CD4-positive, CD25-positive, alpha-beta regulatory T cell (primary cell): ENCODE measurements at places on chromosomes 1 and 21.

- H3K4me1 ChIP-seq: no peaks in the 10 kb centered on the region
- H3K27me3 ChIP-seq: peaks cover 3% of the 10 kb centered on the region
- no peak for DNase-seq
- no peak overlapping the region for H3K4me3 ChIP-seq
Measured at GRCh38 chr1:166197141-166197540, 30.3 kb upstream of the FAM78B start.

- no peaks in the 10 kb centered on the region for H3K4me1 ChIP-seq
- DNase-seq: no peak
- H3K27ac ChIP-seq: no peak overlapping the region
- no peak overlapping the region for H3K4me3 ChIP-seq
- H3K27me3 ChIP-seq: peaks cover 2% of the 10 kb centered on the region
- H3K36me3 ChIP-seq: no peaks in the 10 kb centered on the region
Measured at GRCh38 chr1:94095744-94096469, 25.0 kb downstream of the ABCA4 start.

DNA sequence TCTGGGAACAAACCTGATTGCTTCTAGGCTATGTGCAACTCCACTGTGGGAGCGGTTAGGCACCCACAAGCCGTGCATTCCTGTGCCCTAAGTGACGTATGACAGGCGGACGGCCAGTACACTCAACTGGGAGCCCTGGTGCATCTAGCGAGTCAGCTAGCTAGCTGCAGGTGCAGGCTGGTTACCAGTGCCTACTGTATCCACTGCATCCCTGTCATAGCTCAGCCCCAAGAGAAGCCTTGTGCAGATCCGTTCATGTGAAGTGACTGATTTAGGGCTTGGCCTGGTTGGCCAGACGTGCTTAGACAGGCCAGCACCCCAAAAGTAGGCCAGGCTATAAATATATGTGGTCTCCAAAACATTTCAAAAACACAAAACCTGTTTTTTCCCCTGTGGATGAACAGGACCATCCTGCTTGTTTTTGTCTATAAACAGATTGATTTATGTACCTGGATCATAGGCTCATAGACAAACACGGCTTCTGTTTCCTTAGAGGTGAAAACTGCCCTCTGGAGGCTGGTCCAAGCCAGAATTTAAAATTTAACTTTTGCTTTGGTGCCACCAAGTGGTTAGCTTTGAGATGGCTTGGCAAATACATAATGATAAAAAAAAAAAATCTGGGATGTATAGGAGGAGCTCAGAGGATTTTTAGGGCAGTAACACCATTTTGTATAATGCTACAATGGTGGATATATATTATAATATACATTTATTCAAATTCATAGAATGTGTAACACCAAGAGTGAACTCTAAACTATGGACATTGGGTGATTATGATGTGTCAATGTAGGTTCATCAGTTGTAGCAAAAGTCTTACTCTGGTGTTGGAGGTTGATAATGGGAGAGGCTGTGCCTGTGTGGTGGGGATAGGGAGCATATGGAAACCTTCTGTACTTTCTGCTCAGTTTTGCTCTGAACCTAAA, 68.5 kb downstream of the GIPC2 start:
- no peaks in the 10 kb centered on the region for H3K4me1 ChIP-seq
- no peaks in the 10 kb centered on the region for H3K36me3 ChIP-seq
- no peak overlapping the region for H3K4me3 ChIP-seq
- DNase-seq: peak; percentile 66

GRCh38 chr1:183318433-183318832, 99.7 kb downstream of the NMNAT2 start:
- H3K27me3 ChIP-seq: no peaks in the 10 kb centered on the region
- no peak for DNase-seq
- H3K4me3 ChIP-seq: no peak overlapping the region
- no peaks in the 10 kb centered on the region for H3K36me3 ChIP-seq

GRCh38 chr1:17588048-17588871, 48.8 kb downstream of the ARHGEF10L start:
- no peak for DNase-seq
- H3K4me1 ChIP-seq: no peaks in the 10 kb centered on the region
- no peaks in the 10 kb centered on the region for H3K36me3 ChIP-seq
- H3K27ac ChIP-seq: no peak overlapping the region
- H3K27me3 ChIP-seq: no peaks in the 10 kb centered on the region
- H3K4me3 ChIP-seq: no peak overlapping the region

DNA sequence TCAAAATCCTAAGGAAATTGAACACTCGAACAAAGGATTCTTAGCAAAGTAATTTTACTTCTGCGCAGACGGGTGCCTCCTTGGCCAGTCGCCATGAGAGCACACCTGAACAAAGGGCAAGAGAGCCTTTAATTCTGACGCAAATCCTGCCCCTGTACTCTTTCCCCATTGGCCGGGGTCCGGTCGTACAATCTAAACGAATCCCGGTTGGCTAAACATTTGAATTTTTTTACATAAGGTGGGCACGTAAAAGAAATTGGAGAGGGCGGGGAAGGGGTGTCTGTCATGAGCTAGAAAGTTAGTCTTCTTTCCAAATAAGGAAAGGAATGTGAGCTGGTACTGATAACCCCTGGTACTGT, 8.2 kb upstream of the IL22RA1 start:
- H3K27ac ChIP-seq: no peak overlapping the region
- peaks cover 10% of the 10 kb centered on the region for H3K4me1 ChIP-seq
- peaks cover 9% of the 10 kb centered on the region for H3K27me3 ChIP-seq
- DNase-seq: no peak
- H3K4me3 ChIP-seq: no peak overlapping the region

DNA sequence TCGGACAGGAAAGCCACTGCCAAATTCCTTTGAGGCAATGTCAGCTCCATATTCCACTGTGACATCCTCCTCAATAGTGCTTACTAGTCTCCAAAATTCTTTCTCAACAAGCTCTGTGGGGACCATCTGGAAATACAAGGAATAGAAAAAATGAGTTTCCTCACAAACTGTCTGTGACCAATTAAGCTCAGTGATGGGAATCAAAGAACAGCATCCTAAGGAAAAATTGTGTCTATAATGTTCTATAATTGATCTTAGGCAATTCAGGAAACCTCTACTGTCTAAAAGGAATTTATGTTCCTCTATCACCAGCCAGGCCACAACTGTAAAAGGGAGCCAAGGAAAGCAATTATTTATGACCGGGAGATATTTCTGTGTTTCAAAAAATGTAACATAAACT, 46.1 kb upstream of the SYT2 start:
- DNase-seq: no peak
- H3K4me3 ChIP-seq: no peak overlapping the region
- no peak overlapping the region for H3K27ac ChIP-seq

DNA sequence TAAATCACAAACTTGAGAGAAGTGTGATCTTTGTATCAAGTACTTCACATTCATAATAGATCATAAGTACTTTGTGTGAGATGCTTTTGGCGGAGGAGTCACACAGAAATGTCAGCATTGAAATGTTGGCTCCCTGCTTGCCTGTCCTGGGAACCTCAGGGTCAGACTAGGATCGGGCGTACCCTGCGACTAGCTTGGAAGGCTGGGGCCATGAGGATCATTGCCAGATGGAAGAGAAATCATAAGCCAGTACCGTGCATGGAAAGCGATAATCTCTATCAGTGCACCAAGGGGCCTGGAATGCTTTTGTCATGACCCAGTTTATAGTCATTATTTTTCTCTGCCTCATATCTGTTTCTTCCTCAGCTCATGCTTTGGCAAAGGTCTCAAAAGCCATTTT, 35.5 kb downstream of the MTR start:
- H3K27ac ChIP-seq: no peak overlapping the region
- no peak for DNase-seq
- H3K36me3 ChIP-seq: peaks cover 90% of the 10 kb centered on the region
- H3K4me3 ChIP-seq: no peak overlapping the region

DNA sequence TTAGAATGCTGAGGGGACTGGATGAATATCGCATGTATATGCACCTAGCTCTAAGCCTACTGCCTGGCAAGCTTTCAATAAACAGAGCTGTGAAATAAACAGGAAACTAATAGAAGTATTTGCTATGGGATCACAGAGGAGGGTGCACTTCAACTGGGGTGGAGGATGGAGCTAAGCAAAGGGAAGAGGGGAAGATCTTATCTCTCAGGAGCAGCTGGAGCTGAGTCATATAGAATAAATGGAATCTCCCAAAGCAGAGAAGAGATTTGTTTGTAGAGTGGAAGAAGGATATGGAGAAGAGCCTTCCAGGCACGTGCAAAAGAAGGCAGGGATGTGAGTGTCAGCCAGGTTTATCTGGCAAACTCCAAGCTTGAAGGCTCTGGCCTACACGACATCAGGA, 17.0 kb upstream of the KCNA10 start:
- no peaks in the 10 kb centered on the region for H3K27me3 ChIP-seq
- H3K4me1 ChIP-seq: no peaks in the 10 kb centered on the region
- H3K4me3 ChIP-seq: no peak overlapping the region

- no peaks in the 10 kb centered on the region for H3K4me1 ChIP-seq
- no peak for DNase-seq
- H3K4me3 ChIP-seq: no peak overlapping the region
- no peak overlapping the region for H3K27ac ChIP-seq
- H3K27me3 ChIP-seq: no peaks in the 10 kb centered on the region
- H3K36me3 ChIP-seq: no peaks in the 10 kb centered on the region
Measured at GRCh38 chr1:94719926-94720793, 100.0 kb upstream of the SLC44A3 start.

GRCh38 chr1:226560243-226560642, 11.7 kb downstream of the STUM start:
- no peak for DNase-seq
- H3K36me3 ChIP-seq: no peaks in the 10 kb centered on the region
- H3K27me3 ChIP-seq: peaks cover 19% of the 10 kb centered on the region
- H3K4me1 ChIP-seq: no peaks in the 10 kb centered on the region

GRCh38 chr1:117820694-117821381, 108.6 kb downstream of the GDAP2 start:
- H3K27ac ChIP-seq: no peak overlapping the region
- H3K4me3 ChIP-seq: no peak overlapping the region
- no peaks in the 10 kb centered on the region for H3K4me1 ChIP-seq
- H3K27me3 ChIP-seq: peaks cover 5% of the 10 kb centered on the region

- peaks cover 6% of the 10 kb centered on the region for H3K27me3 ChIP-seq
- H3K4me3 ChIP-seq: no peak overlapping the region
- DNase-seq: no peak
- H3K36me3 ChIP-seq: no peaks in the 10 kb centered on the region
- no peaks in the 10 kb centered on the region for H3K4me1 ChIP-seq
Measured at GRCh38 chr1:152182431-152182830, 23.4 kb upstream of the RPTN start.

GRCh38 chr1:58398714-58399113, 147.8 kb downstream of the OMA1 start:
- no peaks in the 10 kb centered on the region for H3K36me3 ChIP-seq
- no peak for DNase-seq
- H3K27me3 ChIP-seq: no peaks in the 10 kb centered on the region
- H3K4me3 ChIP-seq: no peak overlapping the region
- H3K27ac ChIP-seq: no peak overlapping the region

DNA sequence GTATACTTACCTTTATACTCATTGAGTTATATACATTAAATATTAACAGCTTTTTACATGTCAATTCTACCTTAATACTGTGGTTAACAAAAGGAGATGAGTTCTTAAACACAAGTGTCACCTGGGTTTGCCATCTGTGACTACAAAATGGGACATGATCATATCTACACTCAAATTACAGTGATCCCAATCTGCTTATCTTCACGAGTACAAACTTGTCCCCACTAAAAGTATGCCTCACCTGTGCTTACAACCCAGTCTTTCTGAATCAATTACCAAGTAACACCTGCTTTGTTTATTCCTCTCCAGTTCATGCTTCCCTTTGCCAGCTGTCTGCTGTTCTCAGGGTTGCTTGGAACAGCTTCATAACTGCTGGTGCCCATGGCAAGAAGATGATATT, 8.8 kb downstream of the CD1E start:
- H3K27me3 ChIP-seq: peaks cover 2% of the 10 kb centered on the region
- no peak overlapping the region for H3K4me3 ChIP-seq
- no peaks in the 10 kb centered on the region for H3K36me3 ChIP-seq
- no peaks in the 10 kb centered on the region for H3K4me1 ChIP-seq
- DNase-seq: no peak

DNA sequence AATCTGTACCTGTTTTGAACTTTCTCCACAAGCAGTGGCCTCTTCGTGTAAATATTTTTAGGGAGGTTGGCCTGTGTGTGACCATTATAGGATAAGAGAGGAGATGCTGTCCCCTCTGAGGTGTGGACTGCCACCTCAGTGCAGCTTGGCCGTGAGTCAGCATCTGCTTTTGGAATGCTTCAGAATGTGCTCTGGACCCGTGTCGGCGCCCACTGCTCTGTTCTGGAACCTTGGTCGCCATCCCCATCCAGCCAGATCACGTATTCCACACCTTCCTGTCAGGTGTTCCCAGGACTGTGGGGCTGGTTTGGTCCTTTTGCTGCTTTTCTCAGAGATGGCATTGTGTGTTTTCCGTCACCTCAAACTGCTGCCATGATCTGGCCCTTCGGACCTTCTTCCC, 5.5 kb downstream of the UCK2 start:
- H3K4me1 ChIP-seq: peaks cover 14% of the 10 kb centered on the region
- DNase-seq: no peak
- no peaks in the 10 kb centered on the region for H3K36me3 ChIP-seq
- H3K27me3 ChIP-seq: no peaks in the 10 kb centered on the region
- H3K4me3 ChIP-seq: no peak overlapping the region
- H3K27ac ChIP-seq: no peak overlapping the region

- no peak overlapping the region for H3K27ac ChIP-seq
- H3K4me1 ChIP-seq: peaks cover under 1% of the 10 kb centered on the region
- H3K27me3 ChIP-seq: peaks cover 12% of the 10 kb centered on the region
- no peak overlapping the region for H3K4me3 ChIP-seq
Measured at GRCh38 chr1:232635778-232636356, 5.9 kb upstream of the SIPA1L2 start.

- H3K4me3 ChIP-seq: no peak overlapping the region
- H3K4me1 ChIP-seq: no peaks in the 10 kb centered on the region
- H3K36me3 ChIP-seq: no peaks in the 10 kb centered on the region
- no peaks in the 10 kb centered on the region for H3K27me3 ChIP-seq
Measured at GRCh38 chr1:234093741-234094140, 189.3 kb downstream of the SLC35F3 start.

- H3K27ac ChIP-seq: no peak overlapping the region
- no peak for DNase-seq
- no peaks in the 10 kb centered on the region for H3K36me3 ChIP-seq
- no peak overlapping the region for H3K4me3 ChIP-seq
- no peaks in the 10 kb centered on the region for H3K27me3 ChIP-seq
Measured at GRCh38 chr21:36461277-36461917, 18.5 kb downstream of the CLDN14 start.

GRCh38 chr1:31815752-31816500, at the start of gene SPOCD1:
TSS of gene SPOCD1 (minus strand) at chr1:31816022. CDS start at chr1:31815333, 689 bp downstream.
- no peaks in the 10 kb centered on the region for H3K27me3 ChIP-seq
- H3K4me3 ChIP-seq: no peak within 1 kb of the TSS
- no peak within 1 kb of the TSS for H3K27ac ChIP-seq
- no peaks in the 10 kb centered on the region for H3K36me3 ChIP-seq

DNA sequence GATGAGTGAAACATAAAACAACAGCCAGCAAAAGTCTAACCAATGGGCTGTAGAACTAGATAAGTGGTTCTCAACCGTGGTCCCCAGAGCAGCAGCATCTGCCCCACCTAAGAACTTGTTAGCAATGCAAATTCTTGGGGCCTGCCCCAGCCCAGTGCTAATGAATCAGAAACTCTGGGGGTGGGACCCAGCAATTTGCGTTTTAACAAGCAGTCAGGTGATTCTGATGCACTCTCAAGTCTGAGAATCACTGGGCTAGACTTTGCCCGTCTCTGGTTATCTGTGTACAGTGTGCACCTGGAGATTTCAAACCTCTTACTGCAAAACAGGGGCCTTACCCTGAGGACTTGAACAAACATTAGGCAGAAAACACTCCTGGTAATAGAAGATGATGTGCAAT, 66.5 kb downstream of the PLXNA2 start:
- no peaks in the 10 kb centered on the region for H3K36me3 ChIP-seq
- no peaks in the 10 kb centered on the region for H3K27me3 ChIP-seq
- no peaks in the 10 kb centered on the region for H3K4me1 ChIP-seq
- no peak for DNase-seq
- no peak overlapping the region for H3K27ac ChIP-seq
